Stimulated activated CD4-positive, alpha-beta T cell treated with anti-CD3 and anti-CD28 coated beads, Interleukin-1b, Interleukin-23, amount 100 ng/mL, for 1 hour (primary cell): ENCODE measurements at places on chromosomes 4 and X.

DNA sequence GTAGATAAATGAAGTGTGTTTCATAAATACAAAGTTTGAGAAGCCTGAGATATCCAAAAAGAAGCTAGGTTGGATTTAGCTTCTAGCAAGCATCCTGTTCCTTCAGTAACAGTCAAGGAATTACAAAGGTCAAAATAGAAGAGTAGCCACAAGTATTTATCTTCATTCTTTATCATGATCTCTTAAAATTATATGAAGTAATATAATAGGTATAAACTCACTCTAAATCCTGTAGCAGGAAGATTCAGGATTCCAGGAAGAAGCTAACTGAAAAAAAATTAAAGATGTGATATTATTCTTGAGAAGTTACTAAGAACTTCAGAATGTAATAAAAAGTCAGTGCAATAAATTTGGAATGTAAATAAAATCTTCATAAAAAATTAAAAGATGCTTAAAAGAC lies 31.1 kb upstream of the RXFP1 start:
- no peak for DNase-seq

GRCh38 chr4:17665346-17665745 lies 50.9 kb downstream of the MED28 start:
- no peak for DNase-seq

- no peak for DNase-seq
Measured at GRCh38 chr4:24928708-24929107, 15.9 kb upstream of the CCDC149 start.

DNA sequence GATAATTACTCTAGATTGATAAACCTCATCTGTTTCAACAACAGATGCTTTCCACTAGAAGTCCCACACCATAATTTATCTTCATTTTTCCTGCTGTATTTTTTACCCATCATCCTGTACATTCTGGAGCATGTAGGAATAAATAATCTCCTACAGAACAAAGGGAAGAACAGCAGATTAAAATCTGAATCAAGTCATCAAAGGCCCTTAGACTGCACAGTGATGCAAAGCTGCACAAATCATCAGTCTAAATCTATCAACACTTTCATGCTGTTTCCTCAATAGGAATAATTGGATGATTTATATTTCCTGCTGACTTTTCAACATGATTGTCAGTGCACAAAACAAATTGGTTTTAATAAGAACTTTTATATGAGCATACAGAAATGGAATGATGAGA lies 1143.9 kb downstream of the STIM2 start:
- no peak for DNase-seq

GRCh38 chr4:152458801-152459302 lies 77.0 kb downstream of the FBXW7 start:
- no peak for DNase-seq

- DNase-seq, result no peak
Measured at GRCh38 chrX:252244-252956, 28.8 kb upstream of the PLCXD1 start.

- no peak for DNase-seq
Measured at GRCh38 chrX:107565931-107566603, 62.2 kb upstream of the PRPS1 start.

DNA sequence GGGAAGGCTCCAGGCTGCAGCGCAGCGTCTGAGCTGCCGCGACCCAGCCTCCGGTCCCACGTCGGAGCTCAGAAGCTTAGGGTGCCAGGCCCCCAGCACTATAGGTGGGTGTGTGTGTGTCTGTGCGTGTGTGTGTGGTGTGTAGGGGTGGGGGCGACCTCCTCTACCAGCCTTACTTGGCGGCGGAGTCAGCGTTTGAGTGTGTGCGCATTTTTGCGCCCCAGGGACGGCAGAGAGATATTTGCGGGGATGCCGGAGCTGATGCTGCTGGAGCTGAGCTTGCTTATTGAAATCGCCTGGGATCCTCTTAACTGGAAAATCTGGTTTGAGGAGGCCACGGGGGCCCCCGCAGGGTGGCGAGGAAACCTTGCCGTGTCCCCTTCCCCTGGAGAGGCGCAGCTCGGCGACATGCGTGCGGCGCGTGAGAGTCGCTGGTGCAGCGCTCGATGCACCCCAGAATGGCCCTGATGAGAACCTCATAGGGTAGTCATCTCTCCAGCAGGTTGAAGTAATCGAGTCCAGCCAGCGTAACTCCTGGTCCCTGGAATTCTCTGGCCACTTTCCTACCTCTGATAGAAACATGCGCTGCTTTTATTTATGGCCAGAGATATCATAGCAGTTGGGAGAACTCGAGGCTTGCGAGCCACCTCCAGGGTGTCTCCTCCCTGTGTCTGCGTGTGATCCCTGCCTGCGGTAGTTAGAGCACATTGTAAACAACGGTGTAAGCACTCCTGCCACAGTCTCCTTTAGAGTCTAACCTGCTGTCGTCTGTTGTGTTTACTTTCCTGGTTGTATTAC lies 2.7 kb downstream of the ADGRL3 start:
- no peak for DNase-seq

GRCh38 chr4:80393970-80394250 lies 58.4 kb downstream of the CFAP299 start:
- DNase-seq, result no peak

DNA sequence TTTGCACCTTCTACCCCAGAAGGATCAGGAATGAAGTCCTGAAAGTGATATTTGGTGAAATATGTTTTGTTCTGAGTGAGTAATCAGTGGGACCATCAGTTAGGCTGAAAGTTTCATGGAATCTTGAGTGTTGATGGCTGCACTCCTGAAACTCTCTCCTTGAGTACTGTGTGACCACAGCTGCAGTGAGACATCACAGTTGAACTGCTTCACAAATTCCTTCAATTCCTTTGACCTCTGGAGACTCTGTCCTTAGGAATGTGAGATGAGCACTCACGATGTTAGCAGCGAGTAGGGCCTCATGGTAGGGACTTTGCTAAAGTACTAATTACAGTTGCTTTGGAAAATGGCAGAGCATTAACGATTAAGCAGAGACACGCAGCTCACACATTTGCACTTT lies 142.9 kb upstream of the SLC4A4 start:
- DNase-seq, result no peak

DNA sequence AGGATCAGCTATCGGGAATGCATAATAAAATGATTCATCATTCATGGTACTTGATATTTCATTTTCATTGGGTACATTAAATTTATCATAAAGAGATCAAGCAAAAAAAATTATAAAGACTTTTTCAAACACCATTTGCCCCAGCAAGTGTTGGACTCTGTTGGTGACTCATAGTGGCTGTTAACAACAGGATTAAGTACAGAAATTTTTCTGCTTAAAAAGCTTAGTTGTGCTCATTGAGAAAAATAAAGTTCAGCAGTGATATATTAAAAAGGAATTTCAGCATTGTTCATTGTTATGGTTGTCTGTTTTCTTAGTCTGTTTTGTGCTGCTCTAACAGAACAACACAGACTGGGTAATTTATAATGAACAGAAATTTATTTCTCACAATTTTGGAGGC lies 86.2 kb upstream of the PCDH10 start:
- DNase-seq, result no peak

DNA sequence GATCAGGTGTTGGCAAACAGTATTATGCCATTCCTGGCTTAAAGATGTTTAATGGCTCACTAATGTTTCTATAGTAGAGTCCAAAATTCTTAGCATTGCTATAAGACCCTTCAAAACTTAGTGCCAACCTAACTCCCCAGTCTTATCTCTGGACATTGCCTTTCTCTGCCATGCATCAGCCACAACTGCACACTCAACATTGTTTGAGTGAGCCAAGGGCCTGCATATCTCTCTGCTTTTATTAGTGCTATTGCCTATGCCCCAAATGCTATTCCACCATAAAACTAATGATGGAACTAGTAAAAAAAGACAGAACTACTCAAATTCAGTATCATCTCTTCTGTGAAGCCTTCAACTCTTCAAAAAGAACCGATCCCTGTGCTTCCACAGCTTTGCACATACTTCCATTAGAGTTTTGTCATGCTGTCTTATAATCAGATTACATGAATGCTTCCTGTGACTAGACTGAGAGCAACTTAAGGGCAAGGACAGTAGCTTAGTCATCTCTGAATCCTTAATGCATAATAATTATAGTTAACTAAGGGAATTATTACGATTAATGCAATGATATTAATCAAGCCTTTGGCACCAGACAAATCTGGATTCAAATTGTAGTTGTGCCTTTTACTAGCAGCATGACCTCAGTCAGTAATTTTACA lies 53.7 kb downstream of the CHM start:
- DNase-seq, result no peak

- DNase-seq, result no peak
Measured at GRCh38 chrX:51456814-51457213, 39.6 kb downstream of the NUDT11 start.

DNA sequence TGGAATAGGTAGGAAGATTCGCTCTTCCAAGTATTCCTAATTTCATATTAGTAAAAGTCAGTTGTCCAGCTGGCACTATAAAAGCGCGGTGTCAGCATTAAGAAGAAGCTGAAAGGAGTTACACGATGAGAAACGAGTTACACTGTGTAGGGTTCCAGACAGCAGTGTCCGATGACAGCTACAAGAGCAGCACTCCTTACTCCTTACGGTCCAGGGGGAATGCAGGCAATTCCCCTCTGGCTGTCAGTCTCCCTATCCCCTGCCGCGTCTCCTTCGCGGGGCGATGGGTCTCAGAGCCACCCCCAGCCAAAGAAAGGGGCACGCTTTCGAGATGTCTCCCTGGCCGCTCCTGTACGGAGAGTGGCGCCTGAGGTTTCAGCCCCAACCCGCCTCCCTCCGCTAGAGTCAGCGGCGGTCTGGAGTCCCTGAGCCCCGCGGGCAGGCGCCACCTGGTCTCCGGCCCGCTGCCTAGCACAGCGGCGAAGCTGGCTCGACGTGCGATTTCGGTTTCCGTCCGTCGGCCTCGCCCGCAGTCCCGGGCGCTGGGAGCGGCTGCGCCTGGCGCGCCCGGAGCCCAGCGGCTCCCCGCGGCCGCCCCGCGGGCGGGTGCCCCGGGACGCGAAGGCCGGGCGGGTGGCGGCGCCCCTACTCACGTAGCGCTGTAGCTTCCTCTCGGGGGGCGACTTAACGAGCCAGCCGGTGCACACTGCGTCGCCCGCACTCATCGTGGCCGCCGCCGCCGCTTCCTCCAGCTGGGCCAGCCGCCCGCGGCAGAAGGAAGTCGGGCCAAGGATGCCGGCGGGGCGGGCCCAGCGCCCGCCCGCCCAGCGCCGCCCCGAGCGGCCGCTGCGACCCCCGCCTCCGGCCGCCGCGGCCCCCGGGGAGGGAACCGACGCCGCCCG lies at the start of gene GAB3:
Gene GAB3, minus strand, starts transcription at position 777 of the 902 bp plus-strand sequence. Its CDS starts 52 bp downstream, at position 725.
- no peak for DNase-seq

- no peak for DNase-seq
Measured at GRCh38 chr4:184653650-184654049, 4.1 kb downstream of the PRIMPOL start.
